ENCODE measurements at places on chromosomes 6 and 20.
A peak's percentile ranks its signal among the peaks of the same experiment; 100 is the strongest.

- DNase-seq, result peak; percentile 59
Measured at GRCh38 chr20:25867776-25868649, 171.4 kb upstream of the ZNF337 start.

- DNase-seq, result no peak
Measured at GRCh38 chr6:110476046-110476849, at the start of gene SLC22A16. Gene SLC22A16, minus strand, starts transcription at chr6:110476613. Its CDS starts 39 bp downstream, at chr6:110476574.

GRCh38 chr6:166633732-166634535 lies 6.9 kb upstream of the RPS6KA2 start:
- no peak for DNase-seq

GRCh38 chr20:10649080-10649796 lies 24.6 kb downstream of the JAG1 start:
- no peak for DNase-seq

Measured in T-helper 2 cell (primary cell).